ENCODE measurements at places on chromosomes 12 and 14. TPM values are rescaled to one million over a fixed set of nuclear protein-coding genes. Genes with fewer than 3 reads are reported as not detected.

The GPR68 gene
- total RNA-seq: 1.7 TPM

The IQSEC3 gene
- 0.21 TPM for total RNA-seq

The BCAT1 gene
- 6.5 TPM for total RNA-seq

The GARIN6 gene
- not detected for total RNA-seq

The GSC gene
- 0.42 TPM for total RNA-seq

The APOLD1 gene
- 1.8 TPM for total RNA-seq

The TMPRSS12 gene
- not detected for total RNA-seq

The MIPOL1 gene
- total RNA-seq: 0.63 TPM

The POTEM gene
- total RNA-seq: not detected

The LTB4R2 gene
- 12.6 TPM for total RNA-seq

The NXPH4 gene
- total RNA-seq: not detected

The BBOF1 gene
- 4.1 TPM for total RNA-seq
